ENCODE measurements at places on chromosomes 1 and 21.

DNA sequence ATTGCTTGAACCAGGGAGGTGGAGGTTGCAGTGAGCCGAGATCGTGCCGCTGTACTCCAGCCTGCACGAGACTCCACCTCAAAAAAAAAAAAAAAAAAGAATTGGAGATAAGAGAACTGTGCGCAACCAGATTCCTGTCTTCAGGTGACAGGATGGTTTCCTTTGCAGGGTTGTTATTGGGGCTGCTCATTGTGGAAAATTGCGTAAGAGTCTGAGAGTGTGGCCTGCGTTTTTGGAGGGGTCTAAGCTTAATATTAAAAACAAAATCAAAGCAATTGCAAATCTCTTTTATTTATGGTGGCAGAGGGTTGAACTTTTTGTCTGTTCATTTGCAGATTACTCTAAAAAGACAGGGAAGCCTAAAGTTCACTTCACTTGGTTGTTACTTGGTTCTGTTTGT lies 36.0 kb upstream of the BCAR3 start:
- no peak for DNase-seq

GRCh38 chr1:212606395-212607205 lies 2.0 kb upstream of the ATF3 start:
- DNase-seq, result no peak

DNA sequence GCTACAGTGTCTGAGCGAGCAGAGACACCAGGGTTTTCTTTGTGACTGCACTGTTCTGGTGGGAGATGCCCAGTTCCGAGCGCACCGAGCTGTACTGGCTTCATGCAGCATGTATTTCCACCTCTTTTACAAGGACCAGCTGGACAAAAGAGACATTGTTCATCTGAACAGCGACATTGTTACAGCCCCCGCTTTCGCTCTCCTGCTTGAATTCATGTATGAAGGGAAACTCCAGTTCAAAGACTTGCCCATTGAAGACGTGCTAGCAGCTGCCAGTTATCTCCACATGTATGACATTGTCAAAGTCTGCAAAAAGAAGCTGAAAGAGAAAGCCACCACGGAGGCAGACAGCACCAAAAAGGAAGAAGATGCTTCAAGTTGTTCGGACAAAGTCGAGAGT lies 2.7 kb downstream of the ZBTB18 start:
- no peak for DNase-seq

DNA sequence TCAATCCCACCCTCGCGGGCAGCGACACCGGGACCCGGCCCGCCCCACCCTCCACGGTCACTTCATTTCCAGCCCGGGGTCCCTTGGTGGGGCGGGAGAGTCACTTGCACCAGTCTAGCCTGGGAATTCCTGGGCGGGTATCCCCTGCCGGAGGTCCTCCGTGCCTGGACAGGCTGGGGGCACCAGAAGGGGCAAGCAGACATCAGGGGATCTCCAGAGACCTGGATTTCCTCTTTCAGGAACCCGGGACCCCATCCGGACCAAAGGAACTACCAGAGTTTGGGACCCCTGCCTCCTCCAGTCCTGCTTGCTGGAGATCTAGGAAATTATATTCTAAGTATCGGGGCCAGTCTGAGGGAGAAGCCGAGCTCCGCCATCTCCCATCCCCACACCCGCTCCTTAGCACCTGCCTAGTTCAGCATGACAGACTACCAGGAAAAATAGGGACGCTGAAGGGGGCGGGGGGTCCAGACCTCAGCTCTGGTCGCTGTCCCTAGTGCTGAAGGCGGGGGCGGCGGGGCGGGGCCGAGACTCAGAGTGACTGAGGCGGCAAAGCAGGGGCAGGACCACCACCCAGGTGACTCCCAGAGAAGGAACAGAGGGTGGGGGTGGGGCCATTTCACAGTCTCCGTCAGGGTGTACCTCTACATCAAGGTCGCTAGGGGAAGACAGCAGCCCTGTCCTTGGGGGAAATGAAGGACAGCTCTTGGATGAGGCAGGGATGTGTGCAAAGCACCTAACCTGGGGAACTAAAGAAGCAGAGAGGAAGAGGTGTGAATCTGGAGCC lies 832 bp downstream of the HCN3 start:
- DNase-seq, result peak; percentile 61

- no peak for DNase-seq
Measured at GRCh38 chr1:2571348-2571747, 15.2 kb downstream of the TNFRSF14 start.

DNA sequence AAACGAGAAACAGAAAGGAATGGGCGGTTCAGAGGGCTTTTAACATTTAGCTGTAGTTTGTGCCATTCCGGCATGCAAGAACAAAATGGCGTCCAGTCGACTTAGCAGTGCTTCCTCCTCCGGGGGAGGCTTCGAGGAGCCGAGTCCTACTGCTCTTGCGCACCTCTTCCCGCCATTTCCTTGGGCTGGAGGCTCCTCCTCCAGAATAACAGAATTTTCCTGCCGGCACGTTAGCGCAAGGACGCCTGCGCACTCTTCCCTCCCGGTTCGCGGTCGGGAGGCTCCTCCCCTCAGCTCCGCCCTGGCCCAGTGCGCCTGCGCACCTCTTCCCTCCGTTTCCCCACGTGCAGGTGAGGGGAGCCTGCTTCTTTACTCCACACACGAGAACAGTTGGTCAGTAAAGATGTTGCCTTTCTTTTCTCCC lies 1.0 kb downstream of the DMRTB1 start:
- DNase-seq, result no peak

- no peak for DNase-seq
Measured at GRCh38 chr1:18458133-18459092, 22.3 kb upstream of the KLHDC7A start.

DNA sequence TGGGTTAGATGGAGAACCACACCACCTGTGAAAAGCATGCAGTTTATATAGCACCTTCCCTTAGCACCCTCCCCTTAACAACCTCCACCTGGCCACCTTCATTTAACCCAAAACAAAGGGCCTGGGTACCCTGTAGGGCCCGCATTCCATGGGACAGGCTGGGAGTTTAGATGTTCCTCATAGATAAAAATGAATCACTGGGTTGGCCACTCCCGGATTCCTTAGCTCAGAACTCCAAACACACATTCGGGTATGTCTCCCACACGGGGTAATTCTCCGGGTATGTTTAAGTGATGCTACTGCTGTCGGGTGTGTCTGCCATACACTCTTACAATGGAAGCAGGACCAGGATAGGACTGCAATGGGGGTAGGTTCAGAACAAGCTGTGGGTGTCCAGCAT lies 43.9 kb upstream of the FOXO6 start:
- no peak for DNase-seq

GRCh38 chr1:171841050-171841910 lies at the start of gene DNM3:
TSS of gene DNM3 (plus strand) at chr1:171841498. CDS start at chr1:171841657, 159 bp downstream.
- DNase-seq, result peak; percentile 42

DNA sequence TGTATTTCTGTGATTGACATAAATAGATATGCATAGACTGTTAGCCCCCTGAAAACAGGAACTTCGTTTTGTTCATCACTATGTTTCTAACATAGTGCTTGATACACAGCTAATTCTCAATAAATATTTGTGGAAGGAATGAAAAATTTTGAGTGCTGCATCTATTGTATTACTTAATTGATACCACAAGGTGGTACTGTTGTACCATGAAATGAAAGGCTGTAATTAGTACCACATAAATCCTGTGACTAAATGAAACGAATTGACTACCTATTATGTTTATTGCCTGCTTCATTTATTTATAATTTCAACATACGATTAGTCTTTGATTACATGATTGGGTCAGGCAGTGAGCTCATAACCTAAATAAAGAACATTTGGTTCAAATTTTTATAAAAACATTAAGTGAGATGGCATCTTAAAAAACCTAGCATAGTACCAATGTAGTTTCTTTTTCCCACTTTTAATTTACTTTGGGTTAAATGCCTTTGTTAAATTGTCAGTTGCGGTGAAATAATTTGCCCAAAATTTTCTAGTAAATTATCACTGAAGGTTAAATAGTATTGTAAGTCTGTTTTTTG lies 15.0 kb upstream of the TGFB2 start:
- no peak for DNase-seq

DNA sequence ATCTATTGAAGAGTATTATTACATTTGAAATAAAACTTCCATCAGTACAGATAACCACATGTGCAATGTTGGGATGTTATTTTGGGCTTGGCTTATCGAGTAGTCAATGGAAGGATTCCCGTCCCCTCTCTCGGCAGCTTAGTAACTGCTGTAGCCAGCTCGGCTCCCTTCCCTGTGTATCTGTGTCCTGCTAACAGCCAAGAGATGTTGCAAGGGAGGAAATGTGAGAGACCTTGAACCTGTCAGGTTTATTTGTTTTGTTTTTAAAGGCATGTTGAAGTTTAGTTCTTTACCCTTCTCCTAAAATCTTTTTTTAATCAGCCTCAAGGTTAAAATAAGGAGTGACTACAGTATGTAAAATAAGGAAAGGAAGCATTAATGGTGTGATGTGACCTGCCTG lies 13.6 kb upstream of the TARS2 start:
- DNase-seq, result no peak

- no peak for DNase-seq
Measured at GRCh38 chr1:19605967-19606366, 38.1 kb upstream of the NBL1 start.

- no peak for DNase-seq
Measured at GRCh38 chr1:153355445-153356071, 2.1 kb upstream of the S100A9 start.

GRCh38 chr1:87113313-87113712 lies 198.9 kb downstream of the HS2ST1 start:
- no peak for DNase-seq

GRCh38 chr1:245113649-245114048 lies 41.1 kb upstream of the KIF26B start:
- no peak for DNase-seq

DNA sequence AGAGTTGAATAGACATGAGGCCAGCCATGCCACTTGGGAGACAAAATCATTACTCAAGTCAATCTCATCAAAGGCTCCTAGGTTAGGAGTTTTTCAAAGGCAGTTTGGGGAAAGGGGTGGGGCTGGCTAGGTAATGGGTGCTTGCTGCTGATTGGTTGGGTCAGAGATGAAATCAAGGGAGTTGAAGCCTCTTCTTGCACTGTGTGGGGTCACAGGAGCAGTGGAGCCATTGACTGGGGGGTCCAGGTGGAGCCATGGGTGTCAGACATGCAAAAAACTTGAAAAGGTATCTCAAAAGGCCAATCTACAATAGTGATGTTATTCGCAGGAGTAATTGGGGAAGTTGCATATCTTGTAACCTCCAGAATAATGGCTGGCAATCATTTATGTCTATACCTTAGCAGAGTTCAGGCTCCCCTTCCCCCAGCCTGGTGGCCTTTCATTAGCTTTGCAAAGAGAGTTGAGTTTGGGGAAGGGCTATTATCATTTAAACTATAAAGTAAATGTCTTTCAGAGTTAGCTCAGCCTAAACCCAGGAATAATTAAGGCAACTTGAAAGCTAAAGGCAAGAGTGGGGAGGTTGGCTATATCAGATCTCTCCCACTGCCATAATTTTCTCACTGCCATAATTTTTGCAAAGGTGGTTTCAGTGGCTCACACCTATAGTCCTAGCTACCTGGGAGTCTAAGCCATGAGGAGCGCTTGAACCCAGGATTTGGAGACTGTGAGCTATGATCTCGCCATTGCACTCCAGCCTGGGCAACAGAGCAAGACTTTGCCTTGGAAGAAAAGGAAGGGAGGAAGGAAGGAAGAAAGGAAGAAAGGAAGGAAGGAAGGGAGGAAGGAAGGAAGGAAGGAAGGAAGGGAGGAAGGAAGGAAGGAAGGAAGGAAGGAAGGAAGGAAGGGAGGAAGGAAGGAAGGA lies 7.8 kb upstream of the PINK1 start:
- DNase-seq, result no peak

DNA sequence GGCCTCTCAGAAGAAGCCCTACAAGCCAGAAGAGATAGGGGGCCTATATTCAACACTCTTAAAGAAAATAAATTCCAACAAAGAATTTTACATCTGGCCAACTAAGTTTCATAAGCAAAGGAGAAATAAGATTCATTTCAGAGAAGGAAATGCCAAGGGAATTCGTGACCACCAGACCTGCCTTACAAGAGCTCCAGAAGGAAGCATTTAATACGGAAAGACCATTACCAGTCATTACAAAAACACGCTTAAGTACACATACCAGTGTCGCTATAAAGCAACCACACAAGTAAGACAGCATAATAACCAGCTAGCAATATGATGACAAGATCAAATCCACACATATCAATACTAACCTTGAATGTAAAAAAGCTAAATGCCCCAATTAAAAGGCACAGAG lies 704.9 kb upstream of the CHRM3 start:
- no peak for DNase-seq

DNA sequence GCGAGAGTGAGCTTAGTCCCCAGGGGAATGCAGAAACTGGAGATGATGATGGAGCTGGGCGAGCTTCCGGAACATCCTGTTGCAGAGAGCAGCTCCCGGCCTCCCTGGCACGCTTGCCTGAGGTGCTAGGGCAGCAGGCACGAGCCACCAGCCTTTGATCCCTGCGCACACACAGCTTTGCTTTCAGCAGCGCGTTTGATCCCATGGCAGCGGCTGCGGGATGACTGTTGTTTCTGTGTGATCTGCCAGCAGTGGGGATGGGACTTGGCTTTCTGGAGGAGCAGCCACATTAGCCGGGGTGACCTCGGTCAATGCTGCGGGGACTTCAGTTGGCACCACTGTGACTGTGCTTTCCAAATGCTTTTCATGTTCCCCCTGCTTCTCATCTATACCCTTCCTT lies 193.2 kb downstream of the KAZN start:
- no peak for DNase-seq

DNA sequence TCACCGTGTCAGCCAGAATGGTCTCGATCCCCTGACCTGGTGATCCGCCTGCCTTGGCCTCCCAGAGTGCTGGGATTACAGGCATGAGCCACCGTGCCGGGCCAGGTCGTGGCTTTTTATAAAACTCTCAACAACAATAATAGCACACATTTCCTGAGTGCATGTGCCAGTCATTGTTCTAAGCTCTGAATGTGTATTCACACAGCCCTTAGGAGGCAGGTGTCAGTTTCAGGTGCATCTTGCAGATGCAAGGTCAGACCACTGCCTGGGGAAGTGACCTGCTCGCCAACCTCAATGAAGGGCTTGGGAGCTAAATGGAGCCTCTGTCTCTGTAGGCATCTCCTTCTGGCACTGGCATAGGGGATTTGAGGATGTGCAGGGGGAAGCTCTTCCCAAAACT lies 1.6 kb upstream of the LEFTY2 start:
- no peak for DNase-seq

- no peak for DNase-seq
Measured at GRCh38 chr1:82775406-82776000, 974.8 kb downstream of the ADGRL2 start.

DNA sequence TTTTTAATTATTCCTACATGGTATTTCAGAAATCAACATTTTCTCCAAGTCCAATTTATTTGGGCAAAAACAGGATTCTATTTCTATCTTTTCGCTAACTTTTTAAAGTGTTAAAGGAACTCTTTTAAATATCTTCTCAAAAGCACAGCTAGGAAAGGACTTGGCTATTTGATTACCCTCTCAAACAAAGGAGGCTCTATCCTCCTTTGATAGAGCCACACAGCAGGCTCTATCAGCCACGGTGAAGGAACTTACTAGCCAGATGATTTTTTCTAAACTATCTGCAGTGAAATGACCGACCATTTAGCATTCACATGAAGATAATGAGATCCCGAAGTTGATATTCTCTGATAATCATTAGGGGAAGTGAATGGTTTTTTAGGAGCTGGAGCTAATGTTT lies 9.1 kb downstream of the ANGPTL7 start:
- no peak for DNase-seq
